ENCODE measurements at places on chromosomes 6 and 20. TPM values are rescaled to one million over a fixed set of nuclear protein-coding genes. Genes with fewer than 3 reads are reported as not detected.

Gene PGC
- not detected for total RNA-seq

Gene KIF3B
- 25.4 TPM for total RNA-seq

- no peak for DNase-seq
Observed at GRCh38 chr6:9520417-9521151, 894.3 kb downstream of the TFAP2A start.

DNA sequence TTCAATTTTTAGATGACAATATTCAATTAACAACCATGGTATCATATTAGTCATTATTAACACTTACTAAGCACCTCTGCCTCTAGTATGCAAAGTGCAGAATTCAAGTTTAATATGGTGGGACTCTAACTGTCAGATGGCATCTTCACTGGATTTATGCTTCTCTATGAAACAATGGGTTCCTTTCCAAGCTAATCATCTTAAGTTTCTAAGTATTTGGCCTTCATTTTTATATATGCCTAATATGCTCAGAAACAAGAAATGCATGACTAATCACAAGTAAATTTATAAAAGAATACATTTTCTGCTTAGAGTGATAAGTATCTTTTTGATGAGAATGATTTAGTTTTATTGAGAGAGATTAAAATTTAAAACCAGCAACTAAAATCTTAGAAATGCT lies 144.7 kb downstream of the HIVEP2 start:
- DNase-seq: no peak

- no peak for DNase-seq
Observed at GRCh38 chr6:30813631-30814145, 69.3 kb upstream of the IER3 start.

- no peak for DNase-seq
Observed at GRCh38 chr20:38325905-38326304, 20.4 kb upstream of the LBP start.

All from omental fat pad (tissue), 4 donors.